MM.1S (cell line): ENCODE measurements at places on chromosomes 7 and 10.

DNA sequence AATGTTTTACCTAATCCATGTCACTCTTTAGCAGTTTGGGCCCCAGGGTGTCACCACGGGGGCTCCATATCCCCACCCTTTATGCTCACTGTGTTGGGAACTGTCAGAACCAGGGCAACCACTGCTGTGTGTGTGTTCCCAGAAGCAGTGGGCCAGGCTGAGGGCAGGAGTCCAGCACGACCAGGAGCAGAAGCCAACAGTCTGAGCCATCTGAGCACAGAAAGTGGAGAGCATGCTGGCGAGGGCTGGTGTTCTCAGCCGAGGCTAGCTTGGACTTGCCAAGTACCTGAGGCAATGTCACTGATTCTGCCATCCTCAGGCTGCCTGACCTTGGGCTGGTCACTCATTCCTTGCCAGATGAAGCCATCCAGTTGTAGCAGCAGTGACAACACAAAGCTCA, 285.0 kb downstream of the BMPER start:
- DNase-seq, result no peak

GRCh38 chr10:95531058-95531809, 29.9 kb downstream of the SORBS1 start:
- DNase-seq, result no peak

GRCh38 chr10:68222391-68222790, 9.5 kb downstream of the ATOH7 start:
- DNase-seq, result no peak

GRCh38 chr10:841535-841934, 90.0 kb downstream of the LARP4B start:
- DNase-seq, result no peak

- DNase-seq, result no peak
Measured at GRCh38 chr10:119203006-119203405, 4.4 kb upstream of the GRK5 start.

DNA sequence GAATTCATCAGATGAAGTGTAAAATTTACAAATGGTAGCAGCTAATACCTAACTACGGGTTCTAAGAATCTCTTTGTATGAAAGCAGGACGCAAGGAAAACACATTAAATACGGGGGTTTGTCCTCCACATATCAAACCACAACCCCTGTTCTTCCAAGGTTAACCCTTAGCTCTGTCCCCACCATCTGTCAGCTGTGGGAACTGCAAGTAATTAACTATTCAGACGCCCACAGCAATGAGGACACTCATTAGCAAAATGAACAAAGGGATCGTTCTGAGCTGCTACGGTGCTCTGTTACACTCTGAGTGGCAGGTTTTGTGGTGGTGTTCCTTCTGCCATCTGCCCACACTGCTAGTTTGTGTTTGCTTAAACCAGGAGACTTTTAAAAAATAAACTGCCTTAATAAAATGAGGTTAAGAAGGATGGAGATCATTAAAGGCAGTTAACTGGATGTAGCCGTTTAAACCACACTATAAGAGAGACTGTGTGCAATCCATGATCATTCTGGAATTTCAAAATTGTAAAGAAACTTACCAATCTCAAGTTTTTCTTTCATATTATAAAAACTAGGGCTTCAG, 51.4 kb downstream of the C10orf67 start:
- peak; percentile 65 for DNase-seq

DNA sequence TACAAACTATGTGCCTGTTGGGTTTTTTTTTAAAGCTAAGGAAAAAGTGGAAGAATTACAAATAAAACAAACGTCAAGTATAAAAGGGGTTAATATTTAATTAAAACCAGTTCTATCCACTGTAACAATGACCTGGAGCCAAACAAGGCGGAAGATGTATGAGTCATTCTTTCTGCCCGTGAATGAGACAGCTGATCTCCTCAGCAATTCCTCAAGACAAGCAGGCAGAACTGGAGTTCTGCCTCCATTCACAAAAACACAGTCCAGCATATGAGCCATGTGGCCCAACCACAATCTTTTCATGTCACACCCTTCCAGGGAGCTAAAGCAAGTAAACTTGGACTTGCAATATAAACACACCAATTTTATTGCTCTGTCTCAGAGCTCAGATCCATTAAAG, 8.4 kb downstream of the ETV1 start:
- DNase-seq, result no peak

DNA sequence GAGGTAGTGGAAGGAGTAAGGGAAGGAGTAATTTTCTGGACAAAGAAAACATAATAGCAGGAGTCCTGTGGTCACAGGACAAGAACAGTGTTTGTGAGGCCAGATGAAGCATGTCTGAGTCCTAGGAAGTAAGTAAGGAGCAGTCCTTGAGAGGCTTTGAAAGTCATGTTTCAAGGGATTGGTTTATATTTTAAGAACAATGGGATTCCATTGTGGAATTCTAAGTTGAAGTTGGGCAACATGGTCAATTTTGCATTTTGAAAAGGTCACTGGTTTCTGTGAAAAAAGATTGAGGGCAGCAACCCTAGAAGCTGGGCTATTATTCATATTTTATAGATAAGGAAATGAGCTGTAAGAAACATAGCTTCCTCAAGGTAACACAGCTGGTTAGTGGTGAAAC, 10.8 kb upstream of the SLC25A28 start:
- DNase-seq, result no peak

GRCh38 chr10:48579251-48579960, 25.5 kb downstream of the ARHGAP22 start:
- DNase-seq, result no peak

DNA sequence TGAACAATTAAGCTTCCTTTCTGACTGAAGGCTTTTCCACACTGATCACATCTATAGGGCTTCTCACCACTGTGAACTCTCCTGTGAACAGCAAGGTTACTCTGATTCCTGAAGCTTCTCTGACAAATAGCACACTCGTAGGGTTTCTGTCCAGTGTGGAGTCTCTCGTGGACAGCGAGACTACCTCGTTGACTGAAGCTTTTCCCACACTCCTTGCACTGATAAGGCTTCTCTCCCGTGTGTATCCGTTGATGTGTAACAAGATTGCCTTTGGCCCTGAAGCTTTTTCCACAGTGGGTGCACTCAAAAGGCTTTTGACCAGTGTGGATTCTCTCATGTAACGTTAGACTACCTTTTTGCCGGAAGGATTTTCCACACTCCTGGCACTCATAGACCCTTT, 4.4 kb downstream of the ZNF32 start:
- no peak for DNase-seq

DNA sequence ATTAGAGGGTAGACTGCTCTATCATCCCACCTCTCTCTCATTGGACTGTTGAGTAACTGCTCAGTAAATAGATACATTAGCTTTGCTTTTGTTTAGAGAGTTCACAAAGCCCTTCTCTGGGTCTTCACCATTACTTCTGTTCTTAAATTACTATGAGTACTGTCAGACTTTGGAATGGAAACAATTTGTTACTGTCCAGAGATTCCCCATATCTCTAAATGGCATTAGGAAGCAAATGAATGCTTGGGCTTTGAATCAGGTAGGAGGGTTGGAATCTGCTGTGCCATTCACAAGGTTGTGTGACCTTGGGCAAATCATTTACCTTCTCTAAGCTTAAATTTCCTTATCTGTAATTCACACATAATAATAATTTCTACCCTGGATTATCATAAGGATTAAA, 541.0 kb upstream of the FZD8 start:
- DNase-seq, result no peak

- no peak for DNase-seq
Measured at GRCh38 chr10:133162910-133163856, 3.2 kb downstream of the KNDC1 start.

- DNase-seq, result no peak
Measured at GRCh38 chr7:30837581-30837980, 66.4 kb downstream of the MINDY4 start.

DNA sequence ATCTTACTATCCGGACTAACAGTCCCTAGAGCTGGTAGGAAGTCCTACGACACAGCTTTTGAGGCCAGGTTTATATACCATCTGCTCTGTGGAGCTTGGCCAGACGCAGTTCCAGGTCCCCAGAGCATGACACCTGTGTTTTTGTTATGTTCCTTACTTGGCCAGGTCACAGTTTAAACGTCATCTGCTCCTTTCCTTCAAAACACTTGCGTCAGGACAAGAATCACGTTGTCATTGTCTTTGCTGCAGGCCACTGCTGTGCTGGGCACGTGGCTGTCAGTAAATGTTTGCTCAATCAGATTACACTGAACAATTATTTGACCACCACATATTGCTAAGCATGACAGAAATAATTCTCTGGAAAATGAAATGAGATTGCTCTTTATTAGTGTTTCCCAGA, 23.9 kb downstream of the SLC18A2 start:
- no peak for DNase-seq

DNA sequence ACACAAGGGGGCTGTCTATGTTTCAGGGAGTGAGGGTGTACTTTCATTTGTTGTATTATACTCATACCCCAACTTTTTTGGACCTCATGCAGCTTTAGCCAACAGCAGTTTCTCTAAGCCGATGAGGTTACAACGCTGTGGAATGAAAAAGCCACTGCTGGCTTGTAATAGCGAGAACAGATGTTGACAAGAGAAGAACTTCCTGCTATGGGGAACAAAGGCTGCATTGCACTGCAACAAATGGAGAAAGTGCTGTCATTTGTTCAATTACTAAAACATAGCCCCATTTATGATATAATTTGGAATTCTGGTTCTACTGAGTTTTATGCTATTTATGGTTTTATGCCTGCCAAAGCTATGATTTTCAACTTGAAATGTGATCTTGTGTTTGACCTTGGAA, 104.2 kb upstream of the TMEM72 start:
- DNase-seq, result no peak

GRCh38 chr7:104550362-104550761, 222.0 kb downstream of the LHFPL3 start:
- DNase-seq, result no peak

GRCh38 chr7:88172842-88173241, 47.0 kb downstream of the SRI start:
- no peak for DNase-seq

DNA sequence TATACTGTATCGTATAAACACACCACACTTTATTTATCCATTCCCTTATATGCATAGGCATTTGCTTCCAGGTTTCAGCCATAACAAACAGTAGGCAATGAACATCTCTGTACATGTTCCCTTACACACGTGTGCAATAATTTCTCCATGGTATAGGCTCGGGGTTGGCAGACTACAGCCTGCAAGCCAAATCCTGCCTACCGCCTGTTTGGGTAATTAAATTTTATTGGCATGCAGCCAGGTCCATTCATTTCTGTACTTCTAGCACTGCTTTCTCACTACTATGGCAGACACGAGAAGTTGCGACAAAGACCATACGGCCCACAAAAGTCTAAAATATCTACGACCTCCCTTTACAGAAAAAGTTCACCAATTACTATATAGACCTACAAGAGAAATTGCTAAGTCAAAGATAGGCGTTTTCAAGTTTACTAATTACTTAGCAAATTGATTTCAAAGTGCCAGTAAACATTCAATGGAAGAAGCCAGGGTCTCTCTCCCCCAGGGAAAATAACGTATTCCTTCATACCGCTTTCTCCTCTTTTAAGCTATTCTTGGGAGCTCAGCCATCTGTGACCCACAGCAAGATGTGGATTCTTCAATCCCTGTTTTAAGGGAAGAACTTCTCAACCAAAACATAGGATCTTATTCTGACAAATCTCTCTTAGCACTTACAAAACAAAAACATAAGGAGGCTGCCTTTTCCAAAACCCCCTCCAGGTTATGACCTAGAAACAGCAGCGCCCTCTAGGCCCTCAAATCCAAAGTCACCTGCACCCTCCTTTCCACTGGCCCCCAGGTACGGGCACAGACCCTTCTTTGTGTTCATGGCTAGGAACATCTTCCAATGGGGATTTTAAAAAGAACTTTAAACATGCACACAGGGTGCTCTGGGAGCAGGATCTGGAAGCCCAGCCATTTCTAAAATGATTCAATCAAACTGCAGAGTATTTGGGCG, 100.5 kb downstream of the FGFR2 start:
- DNase-seq, result no peak

- DNase-seq, result peak; percentile 82
Measured at GRCh38 chr7:20797462-20798080, 10.9 kb upstream of the SP8 start.

DNA sequence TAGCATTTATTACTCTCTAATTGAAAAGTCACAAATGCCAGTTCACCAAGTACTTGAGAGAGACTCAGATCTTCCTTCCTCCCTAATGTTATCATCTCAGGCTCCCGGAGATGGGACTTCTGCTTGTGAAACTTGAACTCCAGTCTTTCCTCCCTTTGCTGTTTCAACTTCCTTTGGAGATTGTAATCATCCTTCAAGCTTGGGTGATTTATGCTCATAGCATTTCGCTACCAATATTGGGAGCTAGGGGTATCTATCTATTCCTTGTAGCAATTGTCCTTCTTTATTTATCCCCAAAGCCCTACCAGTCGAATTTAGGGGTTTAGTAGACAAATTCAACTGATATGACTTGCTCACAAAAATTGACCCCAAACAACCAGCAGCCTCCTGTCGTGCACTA, 117.9 kb upstream of the STARD3NL start:
- no peak for DNase-seq

- no peak for DNase-seq
Measured at GRCh38 chr7:5408777-5409176, 14.9 kb downstream of the TNRC18 start.

DNA sequence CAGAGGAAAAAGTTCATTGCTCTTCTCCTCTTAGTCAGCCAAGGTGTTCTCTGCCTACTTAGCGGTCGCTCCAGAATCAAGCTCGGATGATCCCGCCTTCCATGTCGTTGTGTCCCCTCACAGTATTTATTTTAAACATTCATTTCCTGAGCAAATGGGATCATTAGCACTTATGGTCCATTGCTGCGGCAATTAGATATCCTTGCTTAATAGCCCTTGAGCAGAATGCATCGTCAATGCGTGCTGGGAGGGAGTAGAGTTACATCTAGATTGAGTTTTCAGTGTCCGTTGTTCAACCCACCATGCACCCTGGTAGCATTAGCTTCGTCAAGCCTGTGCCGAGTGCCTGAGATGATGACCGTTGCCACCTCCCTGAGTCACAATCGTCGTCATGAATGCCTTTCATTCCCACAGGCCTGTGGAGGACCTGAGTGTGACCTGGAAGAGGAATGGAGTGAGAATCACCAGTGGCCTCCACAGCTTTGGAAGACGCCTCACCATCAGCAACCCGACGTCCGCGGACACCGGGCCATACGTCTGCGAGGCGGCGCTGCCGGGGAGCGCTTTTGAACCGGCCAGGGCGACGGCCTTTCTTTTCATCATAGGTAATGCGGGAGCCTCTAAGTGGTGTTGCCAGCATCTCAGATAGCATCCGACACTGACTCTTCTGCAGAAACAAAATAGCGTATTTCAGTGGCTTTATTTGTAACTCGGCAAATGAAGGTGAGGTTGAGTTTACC, 650.4 kb downstream of the SDK1 start:
- no peak for DNase-seq

DNA sequence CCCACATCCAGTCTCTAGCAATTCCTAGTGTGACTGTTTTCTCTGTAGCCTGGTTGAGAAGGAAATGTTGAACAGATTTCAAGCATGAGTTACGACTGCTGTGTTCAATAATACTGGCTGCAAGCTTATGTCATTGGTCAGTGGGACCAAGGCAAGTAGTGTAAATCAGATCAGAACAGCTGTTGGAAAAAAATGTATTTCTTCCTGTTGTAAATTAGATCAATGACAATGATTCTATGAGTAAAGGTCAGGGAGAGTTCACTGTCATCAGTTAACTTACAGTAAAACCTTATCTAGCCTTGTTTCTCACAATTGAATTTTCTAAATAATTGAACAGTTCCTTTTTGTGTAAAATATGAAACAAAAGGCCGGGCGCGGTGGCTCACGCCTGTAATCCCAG, 6.7 kb downstream of the OTUD1 start:
- no peak for DNase-seq
